ENCODE measurements at places on chromosomes 5 and 9. TPM values are rescaled to one million over a fixed set of nuclear protein-coding genes. Genes with fewer than 3 reads are reported as not detected.

DNA sequence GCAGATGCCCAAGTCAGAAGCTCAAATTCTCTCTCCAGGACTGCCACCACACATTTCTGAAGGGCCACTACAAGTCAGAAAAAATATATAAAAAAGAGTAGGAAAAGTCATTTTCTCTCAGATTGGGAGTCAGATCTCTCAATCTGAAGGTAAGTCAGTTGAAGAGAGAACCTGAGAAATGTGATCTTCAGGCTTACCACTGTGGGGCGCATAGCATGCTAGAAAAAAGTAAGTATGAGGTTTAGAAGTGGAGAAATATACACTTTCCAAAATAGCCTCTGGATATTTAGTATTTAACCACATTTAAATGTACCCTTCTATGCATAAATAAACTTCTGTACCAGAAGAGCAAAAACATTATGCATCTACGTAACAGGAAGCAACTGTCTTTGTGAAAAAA lies 800.7 kb upstream of the CTNND2 start:
- no peaks in the 10 kb centered on the region for H3K4me1 ChIP-seq
- no peak overlapping the region for H3K4me3 ChIP-seq
- no peaks in the 10 kb centered on the region for H3K36me3 ChIP-seq
- no peak overlapping the region for H3K27ac ChIP-seq

The PCDHGA1 gene
- 0.06 TPM for total RNA-seq

DNA sequence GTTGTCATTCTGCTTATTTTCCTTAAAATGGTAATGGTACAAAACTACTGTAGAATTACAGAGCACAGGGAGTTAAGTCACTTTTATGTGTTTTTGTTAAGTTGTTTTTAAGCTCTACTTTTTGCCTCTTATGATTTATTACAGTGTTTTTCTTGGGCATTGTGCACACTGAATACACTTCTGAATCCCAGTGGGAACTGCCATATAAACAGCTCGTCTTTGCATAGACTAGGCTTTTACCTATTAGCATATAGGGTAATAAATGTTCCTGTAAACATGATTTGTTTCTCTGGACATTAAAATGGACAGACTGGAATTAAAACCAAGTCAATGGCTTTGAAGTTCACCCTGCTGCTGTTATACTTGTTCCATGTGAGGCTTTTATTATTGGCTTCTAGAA lies 12.2 kb downstream of the KLF9 start:
- H3K4me1 ChIP-seq, result no peaks in the 10 kb centered on the region
- H3K27ac ChIP-seq, result no peak overlapping the region

DNA sequence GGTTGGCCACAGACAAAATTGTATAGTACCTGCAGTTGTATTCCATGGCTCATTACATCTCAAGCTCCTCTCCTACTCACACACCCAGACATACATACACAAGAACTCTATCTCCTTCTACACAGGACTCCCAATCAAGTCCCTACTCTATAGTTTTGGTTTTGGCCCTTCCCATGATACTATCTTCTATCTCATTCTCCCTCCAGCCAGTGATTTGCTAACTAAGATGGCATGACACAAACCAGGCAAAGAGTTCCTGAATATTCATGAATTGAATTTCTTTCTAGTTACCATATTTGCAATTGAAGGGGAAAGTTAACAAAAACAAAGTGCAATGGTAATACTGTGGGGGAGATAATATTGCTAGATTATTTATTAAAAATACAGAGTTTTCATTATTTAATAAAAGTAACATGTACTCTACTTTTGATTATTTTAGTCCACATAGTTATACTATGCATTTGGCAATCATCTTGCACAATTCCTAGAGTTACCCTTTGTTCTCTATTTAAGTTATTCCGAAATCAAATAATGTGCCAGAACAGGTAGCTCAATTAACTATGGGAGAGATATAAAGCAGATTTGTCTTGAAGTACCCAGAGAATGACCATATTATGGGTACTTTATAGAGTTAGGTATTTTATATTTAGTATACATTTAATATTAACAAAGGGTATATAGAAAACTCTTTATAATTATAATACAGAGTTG lies 9.6 kb upstream of the LURAP1L start:
- DNase-seq, result no peak

DNA sequence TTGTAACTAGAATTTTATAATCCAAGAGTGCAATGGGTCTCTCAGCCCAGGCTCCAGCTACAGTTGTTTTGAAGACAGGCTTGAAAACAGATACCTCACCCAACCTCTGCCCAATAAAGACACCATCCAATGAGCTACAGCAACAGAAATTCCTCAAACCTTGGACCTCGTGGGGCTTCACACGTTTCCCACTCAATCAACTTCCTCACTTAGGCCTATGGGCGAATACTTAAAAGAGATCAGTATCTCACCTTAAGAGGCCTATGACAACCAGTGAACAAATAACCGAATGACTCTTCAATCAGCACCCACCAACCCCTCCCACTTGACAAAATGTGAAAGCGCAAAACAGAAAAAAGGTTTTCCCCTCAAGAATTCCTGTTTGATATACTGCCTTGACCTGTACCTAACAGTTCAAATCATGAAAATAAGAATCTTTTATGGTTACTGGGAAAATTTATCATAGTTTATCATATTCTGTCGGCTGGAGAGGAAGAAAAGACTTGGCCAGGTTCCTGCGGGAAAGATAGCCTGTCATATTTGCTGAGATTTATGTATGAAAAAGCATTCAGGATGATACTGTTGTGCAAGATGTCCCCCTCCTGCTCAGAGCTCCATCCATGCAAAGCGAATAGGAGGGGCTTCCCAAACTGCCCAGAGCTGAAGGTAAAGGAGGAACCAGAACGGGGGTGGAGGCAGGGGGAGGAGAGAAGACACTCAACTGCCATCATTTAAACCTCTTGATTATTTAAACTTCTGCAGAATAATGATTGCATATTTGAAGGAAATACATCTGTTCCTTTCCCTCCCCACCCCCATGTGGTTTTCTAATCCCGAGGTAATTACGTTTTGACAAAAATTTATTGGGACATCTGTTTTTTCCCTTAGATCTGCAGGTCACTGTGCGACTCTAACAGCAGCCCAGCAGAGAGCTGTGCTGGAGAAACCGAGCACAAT lies 256.3 kb downstream of the NFIB start:
- no peaks in the 10 kb centered on the region for H3K36me3 ChIP-seq
- H3K27ac ChIP-seq, result no peak overlapping the region
- no peak for DNase-seq
- no peak overlapping the region for H3K4me3 ChIP-seq
- H3K27me3 ChIP-seq, result no peaks in the 10 kb centered on the region
- peaks cover 4% of the 10 kb centered on the region for H3K4me1 ChIP-seq

- H3K4me1 ChIP-seq, result peaks cover 15% of the 10 kb centered on the region
- DNase-seq, result peak; percentile 83
- no peak overlapping the region for H3K27ac ChIP-seq
- no peak overlapping the region for H3K4me3 ChIP-seq
- H3K27me3 ChIP-seq, result no peaks in the 10 kb centered on the region
Measured at GRCh38 chr5:147939431-147940114, 33.2 kb upstream of the C5orf46 start.

DNA sequence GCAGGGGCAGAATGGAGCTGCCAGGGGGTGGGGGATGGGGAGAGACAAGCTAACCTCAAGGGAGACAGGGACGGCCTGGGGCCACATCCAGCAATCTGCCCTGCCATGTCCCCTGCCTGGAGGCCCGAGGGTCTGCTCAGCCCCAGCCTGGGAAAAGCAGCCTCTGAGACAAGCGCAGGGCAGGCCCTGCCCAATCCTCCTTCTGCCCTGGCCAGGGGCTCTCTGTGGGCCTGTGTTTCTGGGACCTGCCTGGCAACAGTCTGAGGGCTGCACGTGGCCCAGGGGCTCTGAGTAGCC lies 13.9 kb upstream of the QSOX2 start:
- no peak for DNase-seq
- H3K4me1 ChIP-seq, result no peaks in the 10 kb centered on the region
- no peak overlapping the region for H3K4me3 ChIP-seq
- H3K27ac ChIP-seq, result no peak overlapping the region
- no peaks in the 10 kb centered on the region for H3K36me3 ChIP-seq

- H3K36me3 ChIP-seq, result no peaks in the 10 kb centered on the region
- H3K4me3 ChIP-seq, result no peak overlapping the region
- peaks cover 6% of the 10 kb centered on the region for H3K4me1 ChIP-seq
- H3K27ac ChIP-seq, result no peak overlapping the region
- no peaks in the 10 kb centered on the region for H3K27me3 ChIP-seq
- DNase-seq, result no peak
Measured at GRCh38 chr5:111532886-111533582, 20.7 kb upstream of the STARD4 start.

- peaks cover 76% of the 10 kb centered on the region for H3K27me3 ChIP-seq
- H3K4me3 ChIP-seq, result no peak overlapping the region
- DNase-seq, result no peak
- no peaks in the 10 kb centered on the region for H3K36me3 ChIP-seq
- no peak overlapping the region for H3K27ac ChIP-seq
- H3K4me1 ChIP-seq, result no peaks in the 10 kb centered on the region
Measured at GRCh38 chr5:178338750-178339144, 106.1 kb upstream of the PHYKPL start.

GRCh38 chr9:70112981-70113380 lies 69.3 kb downstream of the MAMDC2 start:
- H3K27me3 ChIP-seq, result no peaks in the 10 kb centered on the region
- peak; percentile 29 for DNase-seq
- H3K27ac ChIP-seq, result no peak overlapping the region
- H3K4me3 ChIP-seq, result no peak overlapping the region

DNA sequence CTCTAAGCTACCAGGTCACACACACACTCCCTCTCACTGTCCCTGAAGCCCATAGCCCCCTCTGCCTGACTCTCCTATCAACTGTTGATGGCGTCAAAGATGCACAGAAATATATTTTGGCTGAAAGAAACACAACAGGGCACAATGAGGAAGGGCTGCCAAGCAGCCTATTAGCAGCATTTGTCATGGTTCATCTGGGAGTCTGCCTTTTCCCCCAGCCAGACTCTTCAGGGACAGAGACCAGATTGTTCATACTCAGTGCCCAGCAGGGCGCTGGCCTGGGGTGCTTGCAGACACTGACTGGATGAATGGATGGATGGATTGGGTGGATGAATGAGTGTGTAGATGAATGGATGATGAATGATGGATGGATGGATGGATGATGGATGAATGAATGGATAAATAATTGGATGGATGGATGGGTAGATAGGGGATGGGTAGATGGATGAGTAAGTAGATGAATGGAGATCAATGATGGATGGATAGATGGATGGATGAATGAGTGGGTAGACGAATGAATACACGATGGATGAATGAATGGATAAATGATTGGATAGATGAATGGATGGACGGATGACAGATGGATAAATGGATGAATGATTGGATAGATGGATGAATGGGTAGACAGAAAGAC lies 90.5 kb downstream of the ADAMTS2 start:
- H3K27me3 ChIP-seq, result peaks cover 40% of the 10 kb centered on the region
- H3K4me3 ChIP-seq, result no peak overlapping the region

DNA sequence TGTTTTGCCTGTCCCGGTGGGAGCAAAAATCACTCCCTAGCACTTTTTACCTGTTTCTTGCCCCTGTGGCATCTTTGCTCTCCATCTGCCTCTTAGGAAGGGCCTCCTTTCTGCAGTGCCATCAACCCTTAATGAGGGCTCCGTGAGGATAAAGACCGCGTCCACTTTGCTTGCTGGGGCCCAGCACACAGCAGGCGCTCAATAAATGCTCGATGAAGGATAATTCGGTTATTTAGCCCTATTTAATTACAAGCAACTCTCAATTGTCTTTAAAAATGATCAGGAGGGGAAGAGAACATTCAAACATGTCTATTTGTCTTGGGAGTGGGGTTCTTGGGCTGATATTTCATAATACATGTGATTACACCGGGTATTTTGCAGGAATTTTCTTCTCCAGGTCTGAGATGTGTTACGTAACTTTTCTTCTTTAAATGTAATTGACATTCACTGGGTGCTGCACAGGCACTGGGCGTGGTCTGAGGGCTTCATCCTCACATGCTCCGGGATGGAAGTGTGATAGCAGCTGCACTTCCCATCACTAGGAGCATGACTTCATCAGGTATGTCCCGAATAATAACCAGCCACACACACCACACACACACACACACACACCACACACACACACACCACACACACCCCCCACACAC lies 19.8 kb upstream of the NTNG2 start:
- no peak overlapping the region for H3K27ac ChIP-seq
- no peaks in the 10 kb centered on the region for H3K27me3 ChIP-seq
- DNase-seq, result no peak

DNA sequence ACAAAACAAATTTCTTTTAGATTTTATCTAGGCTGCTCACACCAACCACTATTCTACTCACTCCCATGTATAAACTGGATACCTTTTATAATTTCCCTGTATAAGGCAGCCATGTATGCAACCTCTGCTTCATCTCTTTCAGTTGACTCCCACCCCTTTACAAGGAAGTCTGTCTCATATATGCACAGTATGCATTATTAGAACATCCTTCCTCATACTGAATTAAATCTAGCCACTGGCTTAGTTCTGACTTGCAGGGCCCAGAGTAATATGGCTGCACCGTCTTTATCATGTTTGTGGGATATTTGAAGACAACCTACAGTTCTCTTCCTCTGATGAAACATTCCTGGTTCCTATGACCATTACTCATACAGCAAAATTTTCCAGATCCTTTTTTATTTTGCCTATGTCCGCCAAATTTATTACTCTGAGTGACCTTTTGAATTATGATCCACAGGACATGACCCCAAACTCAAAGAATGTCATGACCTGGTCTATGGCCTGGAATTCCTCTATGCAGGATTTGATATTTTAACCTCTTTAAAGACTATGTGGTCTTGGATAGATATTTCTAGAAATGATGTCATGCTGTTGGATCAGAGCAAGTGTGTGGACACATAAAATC lies 76.6 kb upstream of the ITGA1 start:
- H3K27me3 ChIP-seq, result no peaks in the 10 kb centered on the region
- H3K4me3 ChIP-seq, result no peak overlapping the region
- H3K4me1 ChIP-seq, result 0 out of 2 replicates have a peak, but pooled peaks cover 9% of the 10 kb centered on the region
- no peaks in the 10 kb centered on the region for H3K36me3 ChIP-seq

DNA sequence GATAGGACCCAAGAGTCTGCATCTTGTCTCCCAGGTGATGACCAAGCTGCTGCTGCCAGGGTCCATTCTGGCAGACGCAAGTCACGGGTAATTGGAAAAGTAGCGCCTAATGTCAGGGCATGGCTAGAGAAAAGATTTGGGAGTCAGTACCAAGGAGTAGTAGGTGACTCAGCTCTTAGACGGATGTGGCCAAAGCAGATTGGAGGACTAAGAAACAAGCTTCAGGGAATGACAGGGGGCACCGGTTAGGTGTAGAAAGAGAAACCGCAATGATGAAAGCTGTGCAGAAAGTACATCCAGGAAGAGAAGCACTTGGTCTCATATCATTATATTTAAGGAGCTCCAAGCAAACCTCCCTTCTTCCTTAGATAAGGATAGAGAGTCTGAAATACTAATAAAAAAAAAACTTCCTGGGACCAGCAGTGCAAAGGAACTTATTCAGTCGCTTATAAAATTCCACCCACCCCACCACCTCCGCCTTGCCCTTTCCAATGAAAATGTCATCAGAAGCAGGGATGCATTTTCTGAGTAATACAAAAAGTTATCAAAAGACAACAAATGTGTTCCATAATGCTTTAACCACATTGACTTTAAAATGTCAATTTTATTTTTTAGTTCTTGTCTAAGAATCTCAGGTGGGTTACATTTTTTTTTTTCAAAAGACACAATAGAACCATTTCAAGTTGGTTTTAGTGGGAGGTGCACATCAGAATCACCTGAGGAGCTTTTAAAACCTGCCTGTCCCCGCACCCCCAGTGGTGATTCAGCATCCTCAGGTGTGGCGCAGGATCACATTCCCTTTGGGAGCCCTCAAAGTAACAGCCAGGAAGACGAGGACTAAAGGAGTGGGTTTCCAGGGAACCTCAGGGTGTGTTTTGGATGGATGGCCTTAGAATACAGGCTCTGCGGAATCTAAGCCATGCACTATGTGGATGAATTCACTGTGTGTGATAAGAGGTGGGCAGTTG lies 31.2 kb downstream of the PTPN3 start:
- H3K4me1 ChIP-seq, result peaks cover 8% of the 10 kb centered on the region
- DNase-seq, result peak; percentile 18
- H3K27me3 ChIP-seq, result no peaks in the 10 kb centered on the region
- H3K36me3 ChIP-seq, result no peaks in the 10 kb centered on the region
- H3K27ac ChIP-seq, result no peak overlapping the region
- no peak overlapping the region for H3K4me3 ChIP-seq
